Heart right ventricle (tissue), 16 donors: ENCODE measurements at places on chromosomes 16 and 17. TPM values are rescaled to one million over a fixed set of nuclear protein-coding genes. Genes with fewer than 3 reads are reported as not detected.

Gene CCL7
- 0.65 TPM for total RNA-seq

Gene KRTAP17-1
- not detected for total RNA-seq

Gene KRTAP4-4
- total RNA-seq = not detected

Gene SEZ6L2
- 1.2 TPM for total RNA-seq

Gene CIBAR2
- not detected for total RNA-seq

Gene SLC12A3
- not detected for total RNA-seq

Gene TM4SF5
- not detected for total RNA-seq

- DNase-seq = no peak
Measured at GRCh38 chr17:65633146-65633881, 71.9 kb upstream of the AXIN2 start.

GRCh38 chr17:37844158-37844976, 79.8 kb upstream of the TBC1D3K start:
- DNase-seq = peak; percentile 57

DNA sequence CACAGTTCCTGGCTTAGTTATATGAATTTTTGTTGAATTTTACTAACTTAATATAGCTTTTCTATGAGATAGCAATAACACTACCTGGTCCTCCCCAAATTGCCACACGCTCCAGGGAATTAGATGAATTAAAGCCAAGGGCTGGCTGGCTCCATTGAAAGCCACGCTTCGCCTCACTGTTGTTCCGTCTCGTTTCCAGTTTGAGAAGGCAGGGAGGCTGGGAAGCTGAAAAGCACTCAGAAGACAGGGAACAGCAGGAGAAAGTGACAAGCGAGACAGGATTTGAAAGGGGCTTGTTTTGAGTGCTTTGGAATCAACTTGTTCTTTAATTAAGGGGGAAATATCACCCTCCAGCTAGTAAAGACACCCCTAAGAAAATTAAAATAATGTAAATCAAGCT, 425.3 kb downstream of the CA10 start:
- DNase-seq = no peak

- no peak for DNase-seq
Measured at GRCh38 chr16:11611871-11612664, 25.3 kb upstream of the LITAF start.

DNA sequence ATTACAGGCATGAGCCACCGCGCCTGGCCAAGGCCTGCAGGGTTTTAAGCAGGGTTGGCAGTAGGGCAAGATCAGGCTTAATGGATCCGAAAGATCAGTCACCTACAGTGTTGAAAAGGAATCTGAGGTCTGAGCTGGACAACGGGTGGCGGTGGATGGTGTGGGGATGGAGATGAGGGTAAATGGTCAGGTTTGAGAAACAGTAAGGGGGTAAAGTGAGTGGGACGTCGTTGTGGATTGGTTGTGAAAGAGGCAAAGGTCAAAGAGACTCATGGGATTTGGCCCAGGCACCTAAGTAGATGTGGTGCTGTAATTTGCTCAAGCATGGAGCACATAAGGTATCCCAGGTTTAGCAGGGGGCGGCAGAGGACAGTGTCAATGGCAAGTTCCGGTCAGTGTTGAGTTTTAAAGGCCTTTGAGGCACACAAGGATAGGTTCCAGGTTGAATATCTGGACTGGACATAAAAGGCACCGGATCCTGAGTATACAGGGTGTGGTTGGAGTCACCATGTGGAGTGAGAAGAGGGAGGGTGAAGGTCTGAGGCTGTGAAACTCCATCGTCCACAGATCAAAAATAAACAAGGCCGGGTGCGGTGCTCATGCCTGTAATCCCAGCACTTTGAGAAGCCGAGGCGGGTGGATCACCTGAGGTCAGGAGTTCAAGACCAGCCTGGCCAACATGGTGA, 1.1 kb upstream of the SLC16A5 start:
- DNase-seq = no peak

DNA sequence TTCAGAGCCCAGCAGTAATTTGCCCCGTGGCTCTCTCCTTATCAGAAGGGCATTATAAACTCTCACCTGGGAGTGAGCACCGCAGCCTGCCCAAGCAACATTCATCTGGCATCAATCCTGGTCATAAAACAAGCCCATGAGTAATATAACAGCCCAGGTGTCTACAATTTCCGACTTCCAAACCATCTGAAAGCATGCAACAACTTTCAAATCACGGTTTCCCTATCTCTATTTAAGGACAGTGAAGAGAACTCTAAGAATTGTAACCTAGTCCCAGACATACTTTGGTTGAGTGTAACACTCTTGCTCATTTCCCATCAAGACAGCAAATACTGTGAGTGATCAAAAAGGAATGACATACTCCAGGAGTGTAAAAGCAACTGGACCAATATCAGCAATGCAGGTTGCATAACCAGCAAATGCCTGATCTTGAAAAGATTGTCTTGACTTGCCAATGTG, 487.4 kb upstream of the SOX9 start:
- DNase-seq = no peak

GRCh38 chr17:7081341-7082062, 1.5 kb upstream of the CLEC10A start:
- DNase-seq = no peak

DNA sequence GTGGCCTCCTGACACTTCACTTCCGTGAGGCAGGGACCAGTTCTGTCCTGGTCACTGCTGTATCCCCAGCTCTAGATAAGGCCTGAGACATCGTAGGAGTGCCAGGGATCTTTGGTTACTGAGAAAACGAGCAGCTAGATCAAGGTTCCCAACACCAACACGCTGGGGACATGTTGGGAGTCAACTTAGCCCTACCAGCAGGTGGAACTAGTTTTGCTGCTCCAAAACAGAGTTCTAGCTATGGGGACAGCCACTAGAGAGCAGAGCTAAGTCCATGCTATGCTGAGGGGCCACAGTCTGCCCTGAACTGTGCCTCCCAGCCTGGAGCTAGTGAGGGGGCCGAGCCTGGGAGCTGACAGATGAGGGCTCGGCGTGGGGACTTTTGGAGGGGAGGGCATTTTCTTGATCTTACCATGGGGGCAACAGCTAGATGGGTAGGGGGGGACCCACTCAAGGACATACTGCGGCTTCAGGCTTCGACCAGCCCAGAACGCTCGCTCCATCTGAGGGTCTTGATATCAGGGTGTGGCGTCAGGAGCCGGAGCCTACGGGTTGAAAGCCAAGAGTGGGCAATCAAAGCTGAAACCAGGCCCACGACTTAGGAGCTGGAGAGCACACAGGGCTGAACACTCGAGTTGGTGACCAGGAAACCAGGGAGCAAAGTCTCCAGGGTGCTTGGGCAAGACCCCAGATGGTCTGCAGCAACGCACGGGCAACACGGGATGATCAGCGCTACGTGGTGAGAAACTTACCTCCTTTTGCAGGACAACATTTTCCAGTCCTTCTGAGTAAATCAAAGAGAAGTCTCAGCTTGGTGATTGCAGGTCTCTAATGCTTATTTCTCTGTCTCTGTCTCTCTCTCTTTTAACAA, 13.4 kb downstream of the SNX20 start:
- no peak for DNase-seq

DNA sequence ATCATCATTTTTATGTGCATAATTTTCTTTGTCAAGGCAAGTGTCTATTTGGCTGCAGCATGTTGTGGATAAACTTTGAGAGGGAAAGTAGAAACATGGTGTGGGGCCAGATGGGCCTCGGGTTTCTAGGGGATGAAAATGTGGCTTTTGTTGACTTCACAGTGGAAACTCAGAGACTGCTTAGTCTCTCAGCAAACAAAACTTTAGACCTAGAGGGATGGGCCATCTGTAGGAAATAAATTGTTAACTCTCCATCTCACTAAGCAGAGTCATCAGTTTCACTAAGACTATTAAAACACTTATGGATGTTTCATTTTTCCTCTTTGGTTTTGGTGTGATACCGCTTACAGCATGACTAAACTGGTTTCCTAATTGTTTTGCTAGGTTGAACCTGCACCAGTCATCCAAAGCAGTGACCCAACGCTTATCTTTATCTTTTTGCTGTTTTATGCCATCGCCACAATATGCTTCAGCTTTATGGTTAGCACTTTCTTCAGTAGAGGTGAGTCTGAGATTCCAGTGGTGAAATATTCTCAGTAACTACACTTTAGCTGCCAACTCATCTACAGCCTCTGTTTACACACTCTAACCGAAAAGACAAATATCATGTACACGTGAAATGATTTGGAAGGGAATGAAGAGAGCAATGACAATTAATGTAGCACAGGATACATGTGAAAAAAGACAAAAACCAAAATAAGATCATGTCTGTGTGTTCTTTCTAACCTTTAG, 60.6 kb upstream of the CRYM start:
- no peak for DNase-seq

- DNase-seq = no peak
Measured at GRCh38 chr17:13671771-13672170, 70.0 kb upstream of the HS3ST3A1 start.

GRCh38 chr16:89230255-89230654, 12.8 kb downstream of the ZNF778 start:
- peak; percentile 23 for DNase-seq

DNA sequence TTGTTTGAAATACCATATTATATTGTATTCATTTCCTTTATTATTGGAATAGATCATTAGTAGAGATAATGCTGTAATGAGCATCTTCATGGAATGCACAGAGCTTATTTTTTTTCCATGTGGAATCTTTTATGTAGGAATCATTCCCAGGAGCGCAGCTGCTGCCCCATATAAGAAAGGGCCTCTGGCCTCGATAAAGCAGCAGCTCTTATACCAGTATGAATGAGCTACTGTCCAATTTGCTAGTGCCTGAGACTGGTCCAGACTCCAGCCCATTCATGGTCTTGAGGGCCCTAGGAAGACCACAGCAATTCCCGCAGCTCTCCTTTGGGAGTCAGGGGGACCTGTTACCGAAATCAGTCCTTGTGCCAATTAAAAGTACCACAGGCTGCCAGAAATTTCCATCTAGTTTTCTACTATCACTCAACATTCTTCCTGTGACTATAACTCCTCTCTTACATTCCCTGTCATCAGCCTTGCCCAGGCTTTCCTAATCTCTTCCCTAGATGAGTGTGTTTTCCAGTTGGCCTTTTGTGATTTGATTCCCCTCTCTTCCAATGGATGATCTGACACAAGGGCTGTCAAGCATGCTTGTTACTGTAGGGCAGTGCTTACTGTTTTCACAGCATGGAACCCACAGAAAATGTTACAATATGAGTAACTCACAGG, 1.9 kb downstream of the ZNF843 start:
- no peak for DNase-seq

GRCh38 chr17:8091033-8091687, 3.6 kb upstream of the ALOX12B start:
- DNase-seq = no peak

DNA sequence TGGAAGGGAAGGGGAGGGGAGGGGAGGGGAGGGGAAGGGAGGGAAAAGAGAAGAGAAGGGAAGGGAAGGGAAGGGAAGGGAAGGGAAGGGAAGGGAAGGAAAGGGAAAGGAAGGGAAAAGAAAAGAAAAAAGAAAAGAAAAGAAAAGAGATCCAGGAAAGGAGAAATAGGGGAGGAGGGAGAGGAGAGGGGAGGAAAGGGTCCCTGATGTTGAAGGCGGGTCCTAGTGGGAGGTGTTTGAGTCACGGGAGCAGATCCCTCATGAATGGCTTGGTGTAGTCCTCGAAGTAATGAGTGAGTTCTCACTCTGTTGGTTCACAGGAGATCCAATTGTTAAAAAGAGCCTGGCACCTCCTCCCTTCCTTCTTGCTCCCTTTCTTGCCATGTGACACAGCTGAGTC, 6.9 kb upstream of the USP31 start:
- DNase-seq = no peak

DNA sequence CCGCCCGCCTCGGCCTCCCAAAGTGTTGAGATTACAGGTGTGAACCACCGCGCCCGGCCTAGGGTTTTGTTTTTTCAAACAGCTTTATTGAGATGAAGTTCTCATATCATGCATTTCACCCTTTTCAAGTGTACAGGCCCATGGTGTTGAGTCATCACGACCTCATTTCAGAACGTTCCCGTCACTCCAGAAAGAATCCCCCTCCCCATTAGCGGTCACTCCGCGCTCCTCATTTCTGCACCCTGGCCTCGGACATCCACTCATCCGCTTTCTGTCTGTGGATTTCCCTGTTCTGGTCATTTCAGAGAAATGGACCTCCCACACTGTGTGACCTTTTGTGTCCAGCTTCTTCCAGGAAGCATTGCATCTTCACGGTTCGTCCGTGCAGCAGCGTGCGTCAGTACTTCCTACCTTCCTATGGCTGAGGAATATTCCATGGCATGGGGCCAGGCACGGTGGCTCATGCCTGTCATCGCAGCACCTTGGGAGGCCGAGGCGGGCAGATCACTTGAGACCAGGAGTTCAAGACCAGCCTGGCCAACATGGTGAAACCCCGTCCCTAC, 135.2 kb upstream of the GSE1 start:
- no peak for DNase-seq

DNA sequence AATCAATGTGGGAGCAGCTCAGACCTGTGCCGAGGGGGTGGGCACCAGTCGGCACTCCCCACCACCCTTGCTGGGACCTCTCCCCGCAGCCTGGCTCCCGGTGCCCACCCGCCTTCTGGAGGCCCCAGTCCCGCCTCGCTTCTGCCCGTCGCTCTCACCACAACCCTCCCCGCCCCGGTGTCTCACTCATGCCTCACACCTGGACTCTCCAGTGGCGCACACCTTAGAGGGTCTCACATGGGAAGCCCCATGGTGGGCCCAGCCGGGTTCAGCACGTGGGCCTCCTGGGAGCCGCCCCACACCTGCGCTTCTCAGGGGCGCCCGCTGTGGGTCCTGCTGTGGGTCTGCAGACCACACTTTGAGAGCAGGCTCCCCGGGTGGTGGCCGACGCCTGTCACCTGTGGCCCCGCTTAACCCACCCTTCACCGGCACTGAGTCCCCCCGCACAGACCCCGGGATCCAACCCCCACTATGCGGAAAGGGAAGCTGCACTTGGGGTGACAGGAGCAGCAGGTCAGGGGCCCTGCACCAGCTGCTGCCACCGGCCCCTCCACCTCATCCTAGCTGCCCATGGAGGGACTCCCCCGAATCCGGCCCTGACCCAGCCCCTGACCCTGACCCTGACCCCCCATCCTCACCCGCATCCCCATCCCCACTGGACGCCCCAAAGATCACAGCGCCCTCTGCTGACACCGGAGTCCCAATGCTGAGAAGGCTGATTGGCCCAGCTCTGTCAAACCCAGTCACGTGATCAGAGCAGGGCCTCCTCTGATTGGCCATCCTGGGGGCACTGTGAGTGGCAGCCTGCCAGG, 27.4 kb upstream of the SLC38A10 start:
- DNase-seq = no peak
